ENCODE measurements at places on chromosomes 6 and 20.

DNA sequence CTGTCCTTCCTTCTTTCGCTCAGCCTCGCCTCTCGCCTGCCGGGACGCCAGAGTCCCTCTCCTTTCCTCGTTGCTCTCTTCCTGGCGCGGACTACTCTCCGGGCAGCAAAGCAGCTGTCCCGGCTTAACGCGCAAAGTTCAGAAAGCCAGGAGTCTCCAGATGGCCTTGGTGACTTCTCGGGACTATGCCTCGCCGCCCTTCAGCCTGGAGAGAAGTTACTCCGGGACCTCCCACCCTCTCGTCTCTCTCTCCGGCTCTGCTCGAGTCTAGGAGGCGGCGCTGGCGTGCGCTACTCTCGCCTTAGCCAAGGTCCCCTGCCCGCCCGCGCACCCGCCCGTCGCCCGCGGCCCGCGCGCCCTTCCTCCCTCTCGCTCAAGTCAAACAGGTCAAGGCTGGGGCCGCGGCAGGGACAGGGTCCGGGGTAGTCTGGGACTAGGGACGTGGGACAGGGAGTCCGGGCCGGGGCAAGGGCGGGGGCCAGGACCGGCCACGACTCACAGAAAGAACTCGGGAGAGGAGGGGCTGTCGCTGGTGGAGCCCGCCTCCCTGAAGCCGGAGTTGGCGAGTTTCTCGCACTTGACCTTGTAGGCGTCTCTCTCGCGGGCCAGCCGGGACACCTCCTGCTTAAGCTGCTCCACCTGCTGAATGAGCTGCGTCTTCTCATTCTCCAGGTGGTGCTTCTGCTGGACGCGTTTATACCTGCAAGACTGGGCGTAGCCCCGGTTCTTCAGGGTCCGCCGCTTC, 1.5 kb downstream of the MAFB start:
- DNase-seq = peak; percentile 46

DNA sequence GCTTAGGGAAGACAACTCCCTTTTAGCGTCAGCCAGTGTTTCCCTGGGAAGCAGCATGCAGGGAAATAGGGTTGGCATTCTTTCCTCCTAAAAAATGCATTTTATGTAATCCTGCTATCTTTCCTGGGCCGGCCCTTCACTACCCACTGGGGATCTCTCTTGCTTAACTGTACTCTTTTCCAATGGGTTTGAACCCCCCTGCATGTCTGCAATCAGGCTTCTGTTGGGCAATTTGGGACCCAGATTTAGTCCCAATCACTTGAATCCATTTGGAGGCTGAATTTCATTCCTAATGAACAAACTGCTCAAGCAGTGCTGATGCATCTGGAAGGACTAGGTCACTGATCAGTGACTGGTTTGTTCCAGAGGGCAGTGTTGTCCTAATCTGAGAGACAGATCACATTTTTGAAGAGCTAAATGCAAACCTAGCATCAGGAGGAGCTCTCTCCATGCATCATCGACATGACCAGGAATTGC, 152.0 kb downstream of the TSHZ2 start:
- no peak for DNase-seq

DNA sequence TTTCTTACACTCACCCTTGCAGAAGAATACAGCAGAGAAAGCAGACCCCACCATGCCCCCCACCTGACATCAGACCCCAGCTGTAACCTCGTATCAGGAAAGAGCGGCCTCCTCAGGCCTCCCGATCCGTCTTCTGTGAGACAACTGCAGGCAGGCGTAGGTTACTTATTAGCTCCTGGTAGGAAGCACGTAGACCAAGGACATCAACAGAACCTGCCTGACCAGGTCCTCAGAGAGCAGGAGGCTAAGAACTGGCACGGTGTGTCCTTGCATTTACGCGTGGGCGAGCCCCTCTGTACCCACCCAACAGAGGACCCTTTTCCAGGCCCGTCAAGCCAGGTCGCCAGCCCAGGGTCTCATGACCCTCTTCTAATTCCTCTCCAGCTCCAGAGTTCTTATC, 51.0 kb downstream of the ABHD12 start:
- DNase-seq = no peak

GRCh38 chr6:86537292-86537861, 400.0 kb upstream of the HTR1E start:
- DNase-seq = no peak

- DNase-seq = no peak
These were observed 12.4 kb upstream of the CDC5L start for GRCh38 chr6:44375071-44375470.

DNA sequence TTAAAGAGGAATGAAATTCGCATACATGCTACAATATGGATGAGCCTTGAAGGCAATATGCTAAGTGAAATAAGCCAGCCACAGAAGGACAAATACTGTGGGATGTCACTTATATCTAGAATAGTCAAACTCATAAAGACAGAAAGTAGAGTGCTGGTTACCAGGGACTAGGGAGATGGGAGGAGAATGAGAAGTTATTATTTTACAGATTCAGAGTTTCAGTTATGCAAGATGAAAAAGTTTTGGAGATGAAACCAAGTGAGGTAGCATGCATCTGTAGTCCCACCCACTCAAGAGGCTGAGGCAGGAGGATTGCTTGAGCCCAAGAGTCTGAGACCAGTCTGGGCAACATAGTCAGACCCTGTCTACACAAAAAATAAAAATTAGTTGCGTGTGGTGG, 82.5 kb upstream of the ARID1B start:
- DNase-seq = no peak

DNA sequence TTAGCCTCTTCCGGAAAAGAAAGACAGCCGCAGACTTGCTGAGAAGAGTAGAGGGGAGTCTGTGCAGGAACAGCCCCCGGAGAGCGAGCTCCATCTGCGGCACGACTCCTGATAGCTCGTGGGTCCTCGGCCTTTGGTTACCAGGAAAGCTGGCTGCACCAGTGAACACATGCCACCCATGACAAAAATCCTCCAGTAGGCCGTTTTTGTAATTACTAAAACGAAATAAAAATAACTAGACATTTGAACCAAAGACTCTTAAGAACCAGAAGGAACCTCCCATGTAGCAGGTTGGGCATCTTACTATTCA, 42.2 kb downstream of the RAMACL start:
- no peak for DNase-seq

DNA sequence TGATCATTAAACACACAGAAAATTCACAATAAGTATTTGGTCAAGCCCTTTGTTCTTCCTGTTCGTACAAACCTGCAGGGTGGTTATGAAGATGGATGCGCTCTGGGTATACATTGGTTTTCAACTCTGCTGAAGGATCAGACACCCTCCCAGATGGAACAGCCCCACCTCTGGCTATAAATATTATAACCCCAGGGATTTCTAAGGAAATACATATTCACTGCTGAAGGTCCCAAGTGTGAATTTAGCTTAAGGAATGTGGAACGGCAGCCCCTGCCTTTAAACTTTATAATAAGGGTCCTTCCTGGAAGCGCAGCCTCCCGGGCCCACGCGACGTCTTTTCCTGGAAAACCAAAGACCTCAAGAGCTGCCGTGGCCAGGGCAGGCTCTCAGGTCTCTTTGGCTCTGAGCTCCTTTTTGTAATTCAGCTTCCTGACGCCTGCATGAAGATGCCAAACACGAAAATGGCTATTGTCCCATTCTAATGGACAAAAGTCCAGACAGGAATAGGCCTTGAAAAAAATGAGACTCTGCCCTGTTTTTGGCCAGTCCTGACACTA, 172.4 kb upstream of the SSTR4 start:
- DNase-seq = no peak

GRCh38 chr20:50385733-50386640, 124.2 kb upstream of the PTPN1 start:
- DNase-seq = no peak

GRCh38 chr6:99940582-99940981, 53.4 kb downstream of the MCHR2 start:
- no peak for DNase-seq

DNA sequence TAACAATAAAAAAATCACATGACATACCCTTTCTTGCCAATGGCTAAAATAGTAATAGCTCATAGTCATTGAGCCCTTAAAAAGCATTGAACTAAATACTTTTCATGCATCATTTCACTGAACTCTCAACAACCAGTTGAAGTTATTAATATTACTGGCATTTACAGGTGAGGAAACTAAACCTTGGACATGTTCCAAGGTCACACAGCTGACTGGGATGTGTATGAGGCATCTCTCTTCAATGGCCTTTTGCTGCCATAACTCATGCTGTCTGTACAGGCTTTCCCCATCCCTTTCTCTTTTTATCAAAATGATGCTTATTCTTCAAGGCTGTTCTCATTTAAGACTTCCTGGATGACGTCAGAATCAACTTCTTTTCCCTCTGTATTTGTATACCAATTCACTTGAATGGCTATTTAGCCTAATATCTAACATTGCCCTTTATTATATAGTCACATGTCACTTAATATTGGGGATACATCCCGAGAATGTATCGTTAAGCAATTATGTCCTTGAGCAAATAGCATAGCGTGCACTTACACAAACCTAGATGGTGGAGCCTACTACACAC, 476.4 kb downstream of the KIF16B start:
- DNase-seq = no peak

GRCh38 chr6:147821295-147821897, 312.9 kb downstream of the SAMD5 start:
- no peak for DNase-seq

GRCh38 chr6:57173056-57173885, 1.1 kb downstream of the BAG2 start:
- peak; percentile 52 for DNase-seq

- DNase-seq = no peak
These were observed 132.3 kb downstream of the TINAG start for GRCh38 chr6:54440549-54440948.

DNA sequence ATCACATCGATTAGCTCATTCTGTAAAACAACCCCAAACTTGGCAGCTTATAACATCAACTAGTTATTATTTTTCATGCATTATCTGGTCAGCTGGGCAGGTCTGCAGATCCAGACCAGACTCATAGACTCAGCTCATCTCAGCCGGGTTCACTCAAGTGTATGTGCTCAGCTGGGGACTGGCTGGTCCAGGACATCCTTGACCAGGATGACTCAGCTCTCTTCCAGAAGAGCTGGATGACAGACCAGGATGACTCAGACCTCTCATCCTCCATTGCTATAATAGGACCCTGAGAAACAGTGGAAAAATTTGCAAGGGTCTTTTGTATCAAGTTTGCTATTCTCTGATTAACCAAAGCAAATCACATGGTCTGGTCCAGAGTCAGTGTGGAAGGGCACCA, 312.5 kb upstream of the PLCB4 start:
- DNase-seq = peak; percentile 94

DNA sequence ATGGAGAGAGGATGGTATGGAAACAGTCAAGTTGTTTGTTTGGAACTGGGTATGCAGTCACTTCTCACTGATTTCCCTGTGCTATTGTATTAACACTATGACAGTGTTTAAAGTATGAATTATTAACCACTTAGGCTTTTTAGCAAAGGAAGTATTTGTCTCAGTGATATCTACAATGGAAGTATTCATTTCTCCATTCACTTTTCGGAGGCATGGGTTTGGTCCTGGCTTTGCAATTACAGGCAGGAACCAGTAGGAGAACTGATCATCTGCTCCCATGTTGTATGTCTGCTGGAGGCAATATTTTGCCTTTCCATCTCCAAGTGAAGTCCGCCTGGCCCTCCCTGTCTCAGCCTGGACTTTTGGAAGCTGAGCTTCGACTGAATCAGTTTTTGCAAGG, 30.6 kb upstream of the EXOC2 start:
- no peak for DNase-seq

- DNase-seq = no peak
These were observed 66.4 kb downstream of the FYN start for GRCh38 chr6:111806561-111807497.

DNA sequence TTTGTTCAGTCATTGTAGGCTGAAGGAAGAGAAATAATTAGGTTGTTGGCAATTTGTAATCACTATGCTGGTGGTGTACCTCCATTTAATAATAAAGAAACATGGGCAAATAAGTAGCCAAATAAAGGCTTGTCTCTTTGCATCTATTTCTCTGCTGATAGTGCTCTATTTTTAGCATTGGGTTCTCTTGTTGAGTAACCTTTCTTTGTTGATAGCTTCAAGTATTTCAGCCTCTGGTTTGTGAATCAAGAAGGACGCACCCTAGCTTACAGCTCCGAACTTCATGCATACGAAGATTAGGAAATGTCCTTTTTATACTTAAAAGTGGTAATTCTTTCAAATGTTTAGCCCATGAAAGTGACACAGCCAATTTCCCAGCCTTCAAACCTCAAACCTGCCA, 2.6 kb downstream of the PPP1R14C start:
- DNase-seq = no peak

GRCh38 chr6:32070814-32071543, 32.8 kb downstream of the CYP21A2 start:
- no peak for DNase-seq

DNA sequence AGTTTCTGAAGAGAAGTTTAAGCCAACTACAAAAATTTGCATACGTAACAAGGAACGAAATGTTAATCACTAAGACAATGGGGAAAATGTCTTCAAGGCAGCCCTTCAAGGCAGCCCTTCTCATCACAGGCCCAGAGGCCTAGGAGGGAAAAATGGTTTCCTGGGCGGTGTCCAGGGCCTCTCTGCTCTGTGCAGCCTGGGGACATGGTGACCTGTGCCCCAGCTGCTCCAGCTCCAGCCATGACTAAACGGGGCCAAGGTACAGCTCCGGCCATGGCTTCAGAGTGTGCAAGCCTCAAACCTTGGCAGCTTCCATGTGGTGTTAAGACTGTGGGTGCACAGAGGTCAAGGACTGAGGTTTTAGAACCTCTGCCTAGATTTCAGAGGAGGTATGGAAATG, 325.1 kb downstream of the FRK start:
- DNase-seq = no peak

DNA sequence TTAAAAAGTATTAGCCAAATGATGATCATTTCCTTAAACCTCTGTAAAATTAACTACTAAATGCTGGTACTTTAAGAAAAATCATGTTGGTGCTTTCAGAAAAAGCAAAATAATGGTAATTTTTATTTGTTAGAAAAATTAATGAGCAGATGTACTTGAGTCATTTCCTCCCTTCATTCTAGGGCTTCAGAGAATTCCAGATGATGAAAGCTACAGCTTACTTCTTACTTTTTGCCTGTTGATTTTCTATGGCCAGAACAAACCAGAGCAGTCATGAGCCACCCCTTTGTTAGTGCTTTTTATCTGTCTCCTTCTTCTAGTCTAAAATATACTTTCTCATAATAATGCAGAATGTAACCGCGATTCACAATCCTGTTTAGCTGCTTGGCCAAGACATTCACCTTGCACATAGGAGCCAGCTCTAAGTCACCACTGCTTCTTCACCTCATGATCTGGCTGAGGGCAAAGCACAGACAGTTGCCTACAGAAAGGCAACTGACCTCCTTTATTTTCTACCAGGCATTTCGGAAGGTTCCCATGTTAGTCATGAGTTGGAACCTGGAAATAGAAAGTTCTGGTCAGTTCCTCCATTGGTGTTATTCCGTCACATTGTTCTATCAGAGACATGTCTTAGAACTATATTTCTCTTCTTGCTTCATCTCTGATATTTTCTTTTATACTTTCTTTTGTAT, 43.5 kb upstream of the TINAG start:
- no peak for DNase-seq

DNA sequence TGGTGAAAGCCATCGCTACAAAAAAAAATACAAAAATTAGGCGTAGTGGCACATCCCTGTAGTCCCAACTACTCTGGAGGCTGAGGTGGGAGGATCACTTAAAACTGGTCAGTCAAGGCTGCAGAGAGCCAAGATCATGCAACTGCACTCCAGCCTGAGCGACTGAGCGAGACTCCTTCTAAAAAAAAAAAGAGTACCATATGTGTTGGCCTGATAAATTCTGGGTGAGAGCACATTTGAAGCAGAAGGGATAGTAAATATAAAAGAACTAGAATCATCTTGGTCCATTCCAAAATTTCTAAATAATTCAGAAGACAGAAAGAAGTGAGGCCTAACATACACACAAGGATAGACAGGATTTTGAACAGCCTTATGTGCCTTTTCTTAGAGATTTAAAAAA, 2.2 kb downstream of the IBTK start:
- DNase-seq = no peak

Data from mesenchymal stem cell (in vitro differentiated cells and primary cell).